ENCODE measurements at places on chromosomes 2 and 18.

DNA sequence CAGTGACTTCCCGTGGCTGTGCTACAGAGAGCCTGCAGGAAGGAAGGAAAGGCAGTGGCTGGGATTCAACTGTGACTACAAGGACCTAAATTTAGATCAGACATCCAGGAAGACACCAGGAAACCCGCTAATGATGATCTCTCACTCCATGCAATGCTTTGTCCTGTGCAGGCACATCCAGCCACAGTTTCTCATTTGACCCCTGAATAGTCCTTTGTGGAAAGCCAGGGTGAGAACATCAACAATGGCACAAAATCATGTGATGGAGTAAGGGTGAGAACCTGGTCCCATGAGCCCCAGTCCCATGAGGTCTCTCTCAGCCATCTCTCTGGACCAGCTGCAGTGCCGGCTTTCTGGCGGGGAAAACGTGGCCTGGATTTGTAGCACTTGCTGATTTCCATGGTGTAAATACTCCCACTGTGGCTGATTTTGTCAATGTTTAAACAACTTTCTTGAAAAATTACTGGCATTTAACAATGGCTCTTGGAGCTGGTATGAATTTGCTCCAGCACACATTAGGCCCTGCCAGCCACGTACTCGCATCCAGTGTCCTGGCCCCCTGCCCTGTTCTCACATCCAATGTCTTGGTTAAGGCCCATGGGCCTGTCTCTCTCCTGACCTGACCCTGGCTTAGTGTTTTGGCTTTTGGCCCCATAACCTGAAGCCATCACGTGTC lies 159.0 kb upstream of the HAAO start:
- DNase-seq = no peak

DNA sequence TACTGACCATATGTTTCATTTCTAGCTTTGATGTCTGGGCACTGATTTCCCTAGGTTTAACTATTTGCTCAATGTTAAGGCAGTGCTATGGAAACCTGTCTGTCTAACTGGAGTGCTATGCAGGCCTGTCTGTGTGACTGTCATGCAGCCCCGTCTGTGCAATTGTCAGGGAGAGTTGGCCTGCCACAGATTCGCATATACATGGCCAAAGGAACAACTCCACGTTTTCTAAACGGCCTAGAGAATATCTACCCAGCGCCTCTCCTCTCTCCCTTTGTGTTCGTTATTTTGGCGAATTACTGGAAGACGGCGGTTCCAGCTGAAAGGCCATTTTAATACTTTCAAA lies 59.6 kb upstream of the PSME4 start:
- DNase-seq = no peak

GRCh38 chr2:200219309-200220113 lies 87.0 kb upstream of the SPATS2L start:
- DNase-seq = no peak

DNA sequence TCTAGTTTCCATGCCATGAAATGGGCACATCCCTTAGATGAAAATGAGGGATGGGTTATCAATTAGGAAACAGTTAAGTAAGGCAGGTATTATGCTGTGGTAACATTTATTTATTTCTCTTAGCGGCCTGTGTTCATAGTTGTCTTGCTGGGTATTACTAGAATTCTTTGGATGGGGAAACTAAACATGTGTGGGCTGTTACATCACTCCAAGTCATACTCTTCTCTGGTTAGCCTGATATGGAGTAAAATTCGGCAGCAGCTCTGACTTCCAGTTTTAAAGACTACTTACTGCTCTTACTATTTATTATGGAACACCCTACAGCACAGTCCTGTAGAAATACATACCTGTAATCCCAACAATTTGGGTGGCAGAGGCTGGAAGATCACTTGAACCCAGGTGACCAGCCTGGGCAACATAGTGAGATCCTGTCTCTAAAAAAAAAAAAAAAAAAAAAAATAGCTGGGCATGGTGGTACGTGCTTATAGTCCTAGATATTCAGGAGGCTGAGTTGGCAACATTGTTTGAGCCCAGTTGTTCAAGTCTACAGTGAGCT lies 33.1 kb upstream of the RASGRP3 start:
- no peak for DNase-seq

GRCh38 chr2:17529771-17530170 lies 10.7 kb upstream of the VSNL1 start:
- DNase-seq = no peak

DNA sequence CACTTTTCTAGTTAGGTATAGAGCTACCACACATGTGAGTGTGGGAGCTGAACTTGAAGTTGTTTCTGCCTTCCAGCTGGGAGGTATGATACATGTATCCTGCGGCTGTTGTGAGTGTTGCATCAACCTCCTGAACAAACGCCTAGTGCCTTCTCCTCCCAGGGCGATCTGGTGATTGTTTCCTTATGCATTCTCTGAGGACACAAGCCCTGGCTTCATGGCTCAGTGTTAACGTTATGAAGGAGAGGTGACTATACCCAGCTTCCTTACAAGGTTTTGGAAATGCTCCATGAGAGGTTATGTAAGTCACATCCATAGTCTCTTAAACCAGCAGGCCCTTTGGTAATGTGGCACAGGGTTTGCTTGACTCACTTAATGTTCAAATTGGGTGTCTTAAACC lies 64.9 kb downstream of the SPRED2 start:
- no peak for DNase-seq

GRCh38 chr2:110828330-110828729 lies 96.0 kb downstream of the ACOXL start:
- no peak for DNase-seq

- no peak for DNase-seq
Measured at GRCh38 chr2:56130463-56131070, 53.2 kb upstream of the CCDC85A start.

DNA sequence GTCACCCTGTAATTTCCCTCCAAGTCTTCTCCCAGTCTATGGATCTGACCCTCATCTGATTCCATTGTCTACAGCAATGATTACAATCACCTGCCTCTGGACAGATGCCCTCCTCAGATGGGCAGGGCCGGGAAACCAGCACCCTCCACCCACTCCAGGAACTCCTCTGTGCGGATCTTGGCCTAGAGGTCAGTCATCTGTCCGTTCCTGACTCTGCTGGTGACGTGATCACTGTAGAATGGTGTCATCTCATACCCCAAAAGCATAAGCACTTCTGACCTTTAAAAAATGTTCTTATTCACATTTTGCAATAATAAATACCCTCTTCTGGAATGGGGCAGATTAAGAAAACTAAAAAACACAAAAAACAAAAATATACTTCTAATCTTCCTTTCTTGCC lies 29.5 kb upstream of the BZW1 start:
- DNase-seq = no peak

- DNase-seq = no peak
Measured at GRCh38 chr2:40820319-40820718, 368.4 kb upstream of the SLC8A1 start.

DNA sequence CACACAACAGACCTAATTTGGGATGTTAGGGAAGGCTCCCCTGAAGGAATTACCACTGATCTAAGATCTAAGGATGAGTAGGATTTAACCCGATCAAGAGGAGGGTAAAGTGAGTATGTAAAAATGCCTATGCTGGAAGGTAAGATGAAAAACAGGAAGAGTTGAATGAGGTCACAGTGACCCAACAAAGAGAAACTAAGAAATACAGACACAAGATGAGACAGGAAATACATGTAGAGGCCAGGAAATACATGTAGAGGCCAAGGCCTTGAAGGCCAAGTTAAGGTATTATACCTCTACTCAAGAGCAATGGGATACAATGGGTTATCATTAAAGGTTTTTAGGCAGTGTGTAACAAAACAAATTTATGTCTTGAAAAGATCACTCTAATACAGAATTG lies 131.6 kb upstream of the TANK start:
- DNase-seq = no peak

DNA sequence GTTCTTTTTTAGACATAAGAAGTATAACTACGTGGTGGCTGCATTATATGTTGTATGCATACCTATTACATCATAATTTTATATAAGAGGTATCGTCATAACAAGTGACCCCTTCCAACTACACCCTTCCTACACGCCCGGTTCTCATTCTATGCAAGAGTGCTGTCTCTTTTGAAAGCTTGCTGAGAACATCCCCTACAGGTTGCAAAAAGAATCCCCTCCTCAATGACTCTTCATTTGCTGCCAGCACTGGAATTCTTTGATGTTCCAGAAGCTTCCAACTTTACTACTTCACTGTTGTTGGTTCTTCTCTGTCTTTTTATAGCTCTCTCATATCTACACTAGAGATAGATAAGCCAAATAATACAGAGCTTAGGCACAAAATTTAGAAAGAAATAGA lies 66.4 kb downstream of the CDH7 start:
- no peak for DNase-seq

GRCh38 chr18:58491773-58492752 lies 136.8 kb downstream of the ALPK2 start:
- DNase-seq = no peak

GRCh38 chr18:58015065-58015780 lies 28.8 kb upstream of the NEDD4L start:
- no peak for DNase-seq

DNA sequence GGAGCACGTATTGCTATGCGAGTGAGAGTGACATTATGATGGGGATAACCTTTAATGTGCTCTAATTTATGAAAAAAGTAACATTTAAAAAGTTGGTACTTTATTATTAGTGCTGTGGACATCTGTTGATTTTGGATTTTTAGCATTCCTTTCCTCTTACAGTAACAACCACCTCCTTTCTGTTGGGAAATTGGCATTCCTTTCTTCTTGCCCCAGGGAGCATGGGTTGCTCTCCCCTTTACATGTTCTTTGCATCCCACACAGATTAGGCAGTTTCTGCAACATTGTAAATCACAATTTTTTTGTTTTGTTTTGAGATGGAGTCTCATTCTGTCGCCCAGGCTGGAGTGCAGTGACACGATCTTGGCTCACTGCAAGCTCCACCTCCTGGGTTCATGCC lies 300.2 kb downstream of the LPIN1 start:
- no peak for DNase-seq

GRCh38 chr2:231228223-231228622 lies 29.8 kb downstream of the ARMC9 start:
- no peak for DNase-seq

- DNase-seq = no peak
Measured at GRCh38 chr2:64525317-64525613, 1.1 kb downstream of the AFTPH start.

- no peak for DNase-seq
Measured at GRCh38 chr2:123513351-123513750, 511.7 kb upstream of the CNTNAP5 start.

DNA sequence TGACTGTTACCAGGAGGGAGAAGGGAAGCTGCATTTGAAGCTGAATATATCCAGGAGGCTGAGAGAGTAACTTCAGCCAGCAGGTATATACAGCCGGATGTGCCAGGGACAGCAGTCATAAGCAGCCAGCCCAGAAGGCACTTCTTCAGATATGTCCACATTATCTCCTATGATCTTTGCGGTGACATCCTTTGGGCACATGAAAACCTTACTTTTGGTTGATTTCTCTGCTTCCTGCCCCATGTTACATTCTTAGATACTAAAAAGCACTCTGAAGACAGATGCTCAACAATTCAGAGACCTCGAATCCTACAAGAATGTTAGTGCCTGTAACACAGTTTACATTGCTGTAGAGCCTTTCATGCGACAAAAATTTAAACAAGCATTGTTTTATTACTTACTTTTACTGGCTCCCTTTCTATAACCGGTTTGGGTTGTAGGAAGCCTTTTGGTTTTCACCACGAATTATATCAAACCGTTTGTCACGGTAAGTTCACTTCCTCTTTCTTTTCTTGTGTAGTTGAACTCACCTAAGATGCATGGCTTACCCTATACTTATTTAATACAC lies 50.3 kb upstream of the TLK1 start:
- peak; percentile 54 for DNase-seq

GRCh38 chr2:19818543-19818942 lies 83.2 kb downstream of the TTC32 start:
- no peak for DNase-seq

DNA sequence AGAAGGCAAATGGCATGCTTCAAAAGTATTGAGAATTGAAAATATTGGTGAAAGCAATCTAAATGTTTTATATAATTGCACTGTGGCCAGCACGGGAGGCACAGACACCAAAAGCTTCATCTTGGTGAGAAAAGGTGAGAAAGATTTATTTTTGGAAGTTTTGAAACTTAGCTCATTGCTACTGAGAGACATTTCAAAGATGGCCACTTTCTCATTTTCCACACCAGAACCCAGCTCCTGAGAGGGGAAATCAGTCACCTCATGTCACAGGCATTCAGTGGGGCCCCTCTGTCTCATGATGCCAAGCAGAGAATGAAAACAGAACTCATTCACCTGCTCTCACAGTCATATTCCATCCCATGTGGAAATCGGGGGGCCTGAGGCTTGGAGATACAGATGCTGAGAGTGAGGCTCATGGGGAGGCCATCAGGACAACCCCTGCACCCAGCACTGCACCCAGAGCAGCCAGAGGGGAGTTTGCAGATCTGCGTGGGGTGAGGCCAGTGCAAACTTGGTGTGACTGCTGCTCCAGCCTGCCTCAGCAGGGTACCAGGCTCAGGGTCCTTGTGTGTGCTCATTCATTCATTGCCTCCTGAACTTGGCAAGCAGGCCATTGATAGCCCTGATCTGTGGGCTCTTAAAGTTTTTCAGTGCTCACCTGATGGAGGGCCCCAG lies 31.4 kb downstream of the IL18R1 start:
- DNase-seq = no peak

DNA sequence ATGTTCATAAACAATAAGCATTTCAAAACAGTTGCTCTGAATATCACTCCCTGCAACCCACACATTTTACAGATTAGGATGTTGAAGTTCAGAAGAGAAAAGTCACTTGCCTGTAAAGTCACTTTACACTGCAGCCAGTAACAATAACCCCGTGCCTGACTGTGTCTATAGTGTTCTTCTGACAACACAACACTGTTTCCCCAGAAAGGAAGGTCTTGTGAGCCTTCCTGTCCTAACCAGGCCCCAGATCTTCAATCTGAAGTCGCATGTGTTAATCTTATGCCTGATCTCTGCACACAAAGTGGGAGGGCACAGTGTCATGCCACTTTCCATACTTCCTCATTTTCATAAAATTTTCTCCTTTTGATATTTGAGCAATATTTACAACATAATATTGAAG lies 120.2 kb downstream of the FEZ2 start:
- DNase-seq = no peak

GRCh38 chr2:85318222-85319074 lies 9.3 kb downstream of the TGOLN2 start:
- DNase-seq = no peak

- no peak for DNase-seq
Measured at GRCh38 chr18:28267878-28268625, 91.1 kb upstream of the CDH2 start.

- DNase-seq = no peak
Measured at GRCh38 chr2:222706616-222707015, 35.2 kb downstream of the MOGAT1 start.

DNA sequence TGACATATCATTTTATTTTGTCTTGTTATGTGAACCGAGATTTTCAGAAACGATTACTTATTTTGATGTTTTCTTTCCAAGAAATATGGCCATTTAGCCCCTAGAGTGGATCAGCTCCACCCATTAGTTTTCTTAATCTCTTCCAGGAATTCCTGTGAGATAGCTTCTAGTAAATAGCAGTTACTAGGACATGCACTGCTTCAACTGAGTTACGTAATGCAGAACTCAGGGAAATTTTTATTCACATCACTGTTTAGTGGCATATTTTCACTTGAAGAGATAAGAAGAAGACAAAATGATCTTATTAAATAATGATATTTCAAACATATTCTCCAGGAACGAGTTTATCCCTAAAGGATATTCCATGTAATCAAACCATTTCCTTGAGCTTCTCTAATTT lies 573.5 kb upstream of the CNTNAP5 start:
- no peak for DNase-seq

- DNase-seq = no peak
Measured at GRCh38 chr2:168805615-168806014, 3.2 kb downstream of the NOSTRIN start.

GRCh38 chr2:23230885-23231284 lies 154.1 kb upstream of the KLHL29 start:
- no peak for DNase-seq

Measured in activated T-helper 2 cell treated with anti-CD3 and anti-CD28 coated beads, Interferon-gamma antibody, Interleukin-2, Interleukin-4, amounts not matched to agents 10 μg/mL and 5 μg/mL and 100 μg/mL, durations not matched to agents 14 hours and 24 hours and 36 hours (primary cell).